Colonic mucosa (tissue), 4 donors: ENCODE measurements at places on chromosomes 4 and X. TPM values are rescaled to one million over a fixed set of nuclear protein-coding genes. Genes with fewer than 3 reads are reported as not detected.

DNA sequence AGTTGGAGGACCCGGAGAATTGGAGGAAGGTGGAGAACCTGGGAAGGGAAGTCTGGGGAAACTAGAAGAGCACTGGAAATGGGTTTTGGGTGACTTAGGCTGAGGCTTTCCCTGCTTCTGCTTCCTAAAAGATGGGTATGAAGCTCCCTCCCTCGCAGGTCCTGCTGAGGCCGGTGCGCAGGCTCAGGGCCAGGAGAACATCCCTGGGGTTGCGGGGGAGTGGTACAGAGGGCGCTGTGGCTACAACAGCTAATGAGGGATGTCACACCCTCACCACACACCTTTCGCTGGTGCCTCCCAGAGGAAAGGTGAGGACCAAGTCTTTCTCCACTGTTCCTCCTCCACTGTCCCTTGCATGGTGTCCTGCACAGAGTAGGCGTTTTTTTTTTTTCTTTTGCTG, 15.8 kb downstream of the APLN start:
- H3K4me1 ChIP-seq = no peaks in the 10 kb centered on the region
- H3K36me3 ChIP-seq = no peaks in the 10 kb centered on the region
- DNase-seq = no peak
- H3K27ac ChIP-seq = no peak overlapping the region
- H3K4me3 ChIP-seq = no peak overlapping the region
- H3K27me3 ChIP-seq = no peaks in the 10 kb centered on the region

- no peak overlapping the region for H3K4me3 ChIP-seq
- no peak for DNase-seq
These were observed 51.3 kb downstream of the PCDH19 start for GRCh38 chrX:100358766-100359165.

DNA sequence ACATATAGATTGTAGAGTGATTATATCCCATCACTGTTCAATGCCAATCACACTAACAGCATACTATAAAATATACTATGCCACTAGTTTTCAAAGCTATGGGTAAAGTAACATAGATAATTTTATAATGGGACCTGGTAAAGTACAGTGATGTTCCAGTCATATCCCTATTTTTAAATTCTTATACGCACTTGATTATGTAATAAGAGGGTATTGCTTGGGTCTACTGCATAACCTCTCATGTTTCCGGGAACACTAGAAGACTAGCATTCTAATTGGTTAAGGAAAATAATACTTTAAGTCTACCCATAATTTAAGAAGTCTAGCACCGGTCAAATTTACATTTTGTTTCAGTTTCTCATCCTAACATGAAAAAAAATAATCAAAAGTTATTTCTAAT, 275.1 kb downstream of the CHIC1 start:
- H3K36me3 ChIP-seq = no peaks in the 10 kb centered on the region
- DNase-seq = no peak
- H3K4me3 ChIP-seq = no peak overlapping the region
- H3K27ac ChIP-seq = no peak overlapping the region
- H3K27me3 ChIP-seq = no peaks in the 10 kb centered on the region

- H3K36me3 ChIP-seq = no peaks in the 10 kb centered on the region
- no peak for DNase-seq
- no peak overlapping the region for H3K4me3 ChIP-seq
These were observed 46.6 kb upstream of the TMEM184C start for GRCh38 chr4:147570616-147571015.

- H3K36me3 ChIP-seq = no peaks in the 10 kb centered on the region
- no peaks in the 10 kb centered on the region for H3K27me3 ChIP-seq
- no peak for DNase-seq
These were observed 34.1 kb upstream of the TNIP3 start for GRCh38 chr4:121198251-121198650.

SHROOM3 gene
- total RNA-seq = 142 TPM

DNA sequence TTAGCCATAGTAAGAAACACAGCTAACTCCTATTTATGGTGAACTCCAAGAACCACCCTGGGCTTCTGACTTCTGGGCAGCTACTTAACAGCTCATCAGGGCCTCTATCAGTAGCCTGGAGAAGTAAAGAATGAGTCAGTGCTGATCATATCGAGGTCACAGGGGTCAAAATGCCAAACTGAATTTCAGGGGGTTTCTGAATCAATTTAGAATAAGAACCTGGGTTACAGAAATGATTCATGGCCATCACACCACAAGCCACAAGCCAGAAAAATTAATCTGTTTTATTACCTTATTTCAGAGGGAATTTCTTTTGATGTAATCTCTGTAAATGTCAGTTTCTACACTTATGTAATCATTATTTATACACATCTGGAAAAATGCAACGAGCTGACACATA, 64.4 kb downstream of the CHST7 start:
- no peak for DNase-seq
- H3K4me3 ChIP-seq = no peak overlapping the region
- no peaks in the 10 kb centered on the region for H3K4me1 ChIP-seq
- H3K36me3 ChIP-seq = no peaks in the 10 kb centered on the region
- no peak overlapping the region for H3K27ac ChIP-seq

DNA sequence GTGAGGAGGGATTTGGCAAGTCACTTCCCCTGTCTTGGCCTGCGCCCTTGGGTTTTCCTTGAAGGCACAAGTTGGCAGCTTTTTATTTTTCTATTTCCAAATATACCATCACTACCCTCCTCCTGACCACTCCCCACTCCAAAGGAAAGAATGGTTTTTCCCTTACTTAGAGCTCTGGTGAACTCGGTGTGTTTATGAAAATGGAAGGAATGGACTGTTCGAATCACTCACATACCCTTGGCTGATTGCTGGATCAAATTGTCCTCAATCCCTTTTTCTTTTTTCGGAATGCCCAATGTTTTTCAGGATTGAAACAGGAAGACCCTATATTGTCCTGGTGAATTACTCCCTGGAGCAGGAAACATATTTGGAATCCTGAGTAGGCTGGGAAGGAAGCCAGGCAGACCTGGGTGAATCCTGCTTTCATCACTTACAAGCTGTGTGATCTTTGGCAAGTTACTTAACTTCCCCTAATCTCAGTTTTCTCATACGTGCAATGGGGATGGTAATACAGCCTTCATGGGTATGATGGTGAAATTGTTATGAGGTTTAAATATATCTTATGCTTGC, 70.7 kb downstream of the RTL5 start:
- no peak overlapping the region for H3K27ac ChIP-seq
- no peaks in the 10 kb centered on the region for H3K4me1 ChIP-seq
- no peak overlapping the region for H3K4me3 ChIP-seq
- H3K27me3 ChIP-seq = no peaks in the 10 kb centered on the region
- no peak for DNase-seq
